Activated CD8-positive, alpha-beta memory T cell treated with anti-CD3 and anti-CD28 coated beads for 1 hour (primary cell): ENCODE measurements at places on chromosomes 5 and 9.
A peak's percentile ranks its signal among the peaks of the same experiment; 100 is the strongest.

- no peak for DNase-seq
Observed at GRCh38 chr9:18580151-18580550, 106.2 kb downstream of the ADAMTSL1 start.

GRCh38 chr5:171979606-171980005 lies 26.8 kb downstream of the FBXW11 start:
- no peak for DNase-seq

GRCh38 chr9:94867842-94868312 lies 141.4 kb downstream of the AOPEP start:
- no peak for DNase-seq

DNA sequence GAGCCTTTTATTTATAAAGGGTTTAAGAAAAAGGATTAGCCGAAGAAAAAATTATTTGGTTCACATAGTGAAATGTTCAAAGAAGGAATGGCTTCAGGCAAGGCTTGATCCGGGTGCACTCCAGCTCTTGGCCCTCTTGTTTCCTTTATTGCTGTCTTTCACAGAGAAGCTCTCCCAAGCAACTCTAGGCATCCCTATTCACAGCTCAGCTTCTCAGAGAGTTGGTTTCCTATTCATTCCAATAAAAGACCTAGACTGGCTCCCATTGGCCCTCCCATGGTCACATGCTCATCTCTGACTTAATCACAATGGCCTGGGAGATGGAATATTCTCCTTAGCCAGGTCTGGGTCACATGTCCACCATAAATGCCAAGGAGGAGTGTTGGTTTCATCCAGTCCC lies 9.4 kb upstream of the FGFR4 start:
- no peak for DNase-seq

DNA sequence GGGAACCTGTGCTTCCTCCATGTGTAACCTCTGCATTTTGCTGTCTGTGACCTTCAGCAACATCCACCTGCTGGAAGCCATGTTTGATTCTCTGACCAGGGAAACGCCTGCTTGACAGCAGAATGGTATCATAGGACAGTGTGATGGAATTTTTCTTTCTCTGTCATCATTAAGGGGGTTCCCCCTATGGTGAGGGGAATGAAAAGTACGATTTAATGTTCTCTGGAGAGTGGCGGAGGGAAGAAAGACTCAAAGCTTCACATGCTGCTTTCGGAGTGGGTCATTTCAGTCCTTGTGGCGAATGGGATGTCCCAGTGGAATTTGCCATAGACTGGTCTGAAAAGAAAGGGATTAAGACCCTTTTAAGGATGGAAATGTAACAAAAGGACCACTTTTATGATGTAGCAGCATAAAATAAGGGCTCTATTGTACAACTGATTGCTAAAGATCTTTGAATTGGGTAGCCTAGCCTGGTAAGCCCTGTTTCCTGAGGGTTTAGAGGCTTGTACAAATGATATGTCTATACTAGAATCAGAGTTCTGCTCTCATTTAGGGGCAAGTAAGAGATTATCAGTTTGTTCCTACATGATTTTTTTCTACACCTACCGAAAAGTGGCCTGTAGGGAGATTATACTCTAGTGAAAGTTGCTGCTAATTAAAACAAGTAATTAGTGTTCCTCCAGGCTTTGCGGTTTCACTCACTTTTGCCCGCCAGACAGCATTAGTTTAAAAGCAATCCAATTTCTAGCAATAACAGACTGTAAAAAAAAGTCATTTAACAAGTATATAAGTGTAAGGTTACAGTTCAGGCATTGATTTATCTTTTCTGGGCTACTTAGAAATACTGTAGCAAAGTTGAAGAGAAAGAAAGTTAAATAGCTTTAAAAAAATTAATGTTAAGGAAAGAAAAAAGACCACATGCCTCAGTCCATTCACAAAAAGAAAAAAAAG lies 904.5 kb downstream of the NR2F1-AS1 start:
- no peak for DNase-seq

GRCh38 chr5:86997516-86997915 lies 270.2 kb upstream of the RASA1 start:
- DNase-seq, result no peak

DNA sequence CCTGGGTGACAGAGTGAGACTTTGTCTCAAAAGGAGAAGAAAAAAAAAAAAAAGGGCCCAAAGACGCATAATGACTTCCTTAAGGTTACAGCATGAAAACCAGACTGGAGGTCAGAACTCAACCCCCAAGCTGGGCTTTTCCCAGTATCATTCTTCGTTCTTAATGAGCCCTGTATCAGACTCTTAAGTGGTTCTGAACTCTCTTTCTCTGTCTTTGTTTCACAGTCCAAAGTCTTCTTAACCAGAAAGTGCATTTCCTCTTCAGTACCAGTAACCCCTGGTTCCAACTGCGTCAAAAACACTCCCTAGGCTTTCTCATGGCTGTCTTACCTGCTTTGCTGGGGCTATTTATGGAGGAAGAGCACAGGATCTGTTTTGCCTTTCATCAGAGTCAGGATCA lies 38.4 kb upstream of the SHB start:
- DNase-seq, result no peak

- no peak for DNase-seq
Observed at GRCh38 chr9:96241391-96241809, 60.6 kb downstream of the HSD17B3 start.

- no peak for DNase-seq
Observed at GRCh38 chr5:151026679-151027078, 6.3 kb downstream of the GPX3 start.

DNA sequence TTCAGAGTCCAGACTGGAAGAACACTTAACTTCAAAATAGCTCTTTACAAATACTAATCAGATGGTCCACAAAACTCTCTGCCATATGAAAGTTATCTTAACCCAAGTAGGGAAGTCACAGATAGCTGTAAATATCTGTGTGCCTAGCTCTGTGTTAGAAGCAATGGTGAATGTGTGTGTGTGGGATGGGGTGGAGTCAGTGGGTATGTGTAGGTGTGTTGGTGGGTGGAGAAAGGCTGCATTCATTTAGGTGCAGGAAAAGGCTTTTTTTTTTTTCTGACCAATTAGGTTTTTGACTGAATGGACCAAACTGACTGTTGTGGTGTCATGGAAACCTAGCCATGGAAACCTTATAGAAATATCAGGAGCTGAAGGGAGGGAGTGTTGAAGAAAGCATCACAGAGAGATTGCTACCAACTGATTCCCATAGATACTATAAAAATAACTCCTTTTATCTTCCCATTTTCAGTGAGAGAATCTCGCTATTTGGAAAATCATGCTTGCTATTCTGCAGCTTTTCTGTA lies 156.2 kb upstream of the NR3C1 start:
- no peak for DNase-seq

GRCh38 chr5:92041206-92041605 lies 658.1 kb upstream of the ARRDC3 start:
- DNase-seq, result no peak

GRCh38 chr9:2693056-2693455 lies 24.3 kb upstream of the KCNV2 start:
- no peak for DNase-seq

GRCh38 chr5:73106335-73106734 lies 14.0 kb upstream of the TMEM171 start:
- DNase-seq, result no peak

DNA sequence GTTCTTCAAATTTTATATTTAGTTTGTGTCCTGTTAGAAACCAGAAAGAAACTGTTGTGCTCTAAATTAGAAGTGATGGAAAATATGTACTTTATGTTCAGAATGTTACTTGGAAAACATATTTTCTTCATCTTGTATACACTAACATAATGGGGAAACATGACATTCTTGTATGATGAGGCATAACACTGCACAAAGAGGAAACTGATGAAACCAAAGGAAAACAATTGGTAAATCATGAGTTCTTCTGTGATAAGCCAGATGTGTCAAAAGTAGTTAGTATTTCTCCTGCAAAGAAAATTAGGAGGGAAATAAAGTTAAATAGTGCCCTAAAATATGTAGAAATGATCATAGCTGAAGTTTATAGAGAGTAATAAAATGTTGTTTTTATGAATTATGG lies 111.1 kb upstream of the FBN2 start:
- no peak for DNase-seq

- DNase-seq, result no peak
Observed at GRCh38 chr5:172612771-172613170, 28.3 kb upstream of the NEURL1B start.

DNA sequence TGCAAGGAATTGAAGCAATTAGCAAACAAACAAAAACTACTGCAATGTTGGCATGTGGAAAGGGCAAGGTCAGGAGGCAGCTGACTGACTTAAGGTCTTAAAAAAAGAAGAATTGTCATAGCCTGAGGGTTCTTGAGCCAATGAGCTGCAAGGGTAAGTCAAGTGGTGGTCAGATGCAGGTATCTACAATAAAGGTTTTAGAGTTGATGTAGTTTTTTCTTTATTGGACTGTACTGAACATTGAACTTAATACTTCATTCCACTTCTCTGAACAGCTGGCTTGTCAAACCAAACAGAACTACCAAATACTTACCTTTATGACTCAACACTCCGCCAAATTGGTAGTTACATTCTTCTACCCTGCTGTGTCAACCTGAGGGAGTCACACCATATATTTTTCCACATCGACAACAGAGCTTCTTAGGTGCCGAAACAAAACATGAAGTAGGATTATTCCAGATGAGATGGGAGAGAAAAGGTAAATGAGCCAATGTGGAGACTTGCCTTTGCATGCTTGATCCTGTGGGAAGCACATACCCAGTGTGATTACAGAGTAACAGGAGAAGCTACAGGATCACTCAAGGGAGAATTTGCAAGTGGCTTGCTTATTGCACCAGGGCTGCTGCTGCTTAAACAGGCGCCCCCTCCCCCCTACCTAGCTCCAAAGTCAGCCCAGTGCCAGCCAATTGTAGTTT lies 35.3 kb downstream of the EQTN start:
- no peak for DNase-seq

DNA sequence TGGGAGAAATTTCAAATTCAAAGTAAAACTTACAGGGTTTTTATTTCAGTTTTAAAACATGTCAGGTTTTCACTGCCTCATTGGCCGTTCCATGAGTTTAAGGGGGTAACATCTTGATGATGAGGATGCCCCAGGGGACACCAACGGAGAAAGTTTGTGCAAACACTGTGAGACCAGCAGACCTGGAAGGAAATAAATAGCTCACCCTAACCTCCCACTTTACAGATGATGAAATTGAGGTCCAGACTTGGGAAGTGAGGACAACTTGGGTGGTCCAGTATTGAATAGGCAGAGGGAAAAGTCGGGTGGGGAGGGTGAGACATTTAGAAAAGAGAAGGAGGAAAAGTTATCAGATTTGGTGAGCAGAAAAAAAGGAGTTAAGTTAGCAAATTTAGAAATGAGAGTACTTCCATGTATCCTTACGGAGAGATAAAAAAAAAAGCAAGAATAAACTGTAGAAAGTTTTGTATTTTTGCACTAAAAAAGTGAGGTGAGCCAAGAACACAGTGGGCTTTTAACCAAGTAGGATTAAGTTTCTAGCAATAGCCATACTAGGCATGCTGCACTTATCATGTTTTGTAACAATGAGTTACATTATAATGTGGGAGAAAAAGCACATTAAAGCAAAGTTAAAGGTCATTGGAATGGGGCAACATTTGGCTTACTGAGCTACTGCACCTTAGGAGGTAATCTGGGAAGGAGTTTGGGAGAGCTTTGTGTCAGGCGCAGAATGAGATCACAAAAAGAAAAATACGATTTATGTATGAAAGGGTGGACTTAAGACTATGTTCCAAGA lies 125.1 kb downstream of the GAS1 start:
- no peak for DNase-seq

- no peak for DNase-seq
Observed at GRCh38 chr9:110923601-110924000, 114.7 kb downstream of the LPAR1 start.

- DNase-seq, result no peak
Observed at GRCh38 chr9:93116072-93116961, 17.7 kb downstream of the NINJ1 start.

DNA sequence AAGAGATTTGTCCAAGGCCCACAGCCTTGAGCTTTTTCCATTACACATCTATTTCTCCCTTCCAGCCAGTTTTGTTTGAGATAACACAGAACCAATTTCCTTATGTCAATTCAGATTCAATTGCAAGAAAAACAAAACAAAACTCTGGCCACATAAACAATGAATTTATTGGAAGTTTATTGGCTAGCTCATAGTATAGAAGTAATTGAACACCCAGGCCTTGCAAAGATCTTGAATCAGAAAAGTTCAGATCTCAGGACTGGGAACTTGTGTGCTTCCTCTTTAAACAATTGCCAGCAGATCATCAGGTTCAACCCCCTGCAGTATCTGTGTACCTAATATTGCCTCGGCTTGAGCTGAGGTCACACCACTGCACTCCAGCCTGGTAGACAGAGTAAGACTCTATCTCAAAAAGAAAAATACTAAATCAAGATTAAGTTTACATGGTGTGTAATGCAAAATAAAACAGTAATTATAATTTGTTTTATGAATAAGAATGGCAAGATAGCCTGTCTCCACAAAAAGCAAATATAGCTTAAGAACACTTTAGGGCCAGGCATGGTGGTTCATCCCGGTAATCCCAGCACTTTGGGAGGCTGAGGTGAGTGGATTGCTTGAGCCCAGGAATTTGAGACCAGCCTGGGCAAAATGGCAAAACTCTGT lies 4.1 kb upstream of the ZCCHC10 start:
- no peak for DNase-seq

- no peak for DNase-seq
Observed at GRCh38 chr5:44022622-44023021, 366.6 kb downstream of the FGF10 start.

DNA sequence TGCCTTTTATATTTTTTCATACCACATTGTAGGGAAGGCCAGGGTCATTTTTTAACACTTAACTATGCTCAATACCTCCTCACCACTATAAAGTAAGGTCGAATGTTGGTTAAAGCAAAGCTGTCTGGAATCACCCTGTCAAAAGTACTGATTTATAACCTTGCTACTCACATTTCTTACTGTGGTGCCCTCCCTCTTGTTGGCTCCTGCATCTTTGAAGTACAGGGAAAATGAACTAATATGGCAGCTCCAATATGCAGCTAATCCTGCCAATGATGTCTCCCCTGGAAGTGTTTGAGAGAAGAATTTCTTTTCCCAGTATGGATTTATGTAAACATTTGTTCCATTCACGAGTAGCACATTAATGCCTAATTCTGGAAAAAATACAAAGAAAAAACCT lies 108.4 kb upstream of the RPS23 start:
- DNase-seq, result no peak

GRCh38 chr9:37913480-37914153 lies 9.7 kb upstream of the SLC25A51 start:
- DNase-seq, result peak; percentile 45

- no peak for DNase-seq
Observed at GRCh38 chr9:24391095-24391494, 154.6 kb downstream of the IZUMO3 start.

- DNase-seq, result no peak
Observed at GRCh38 chr9:35783418-35783817, 8.0 kb upstream of the NPR2 start.

GRCh38 chr5:152546493-152546892 lies 141.4 kb upstream of the NMUR2 start:
- no peak for DNase-seq

- no peak for DNase-seq
Observed at GRCh38 chr5:10091701-10092100, 158.0 kb downstream of the ATPSCKMT start.

- DNase-seq, result no peak
Observed at GRCh38 chr9:89929673-89930480, 325.1 kb downstream of the GADD45G start.

GRCh38 chr9:134891053-134891452 lies 10.4 kb downstream of the FCN2 start:
- DNase-seq, result no peak

GRCh38 chr5:137152616-137153015 lies 346.5 kb downstream of the SPOCK1 start:
- no peak for DNase-seq
